ENCODE measurements at places on chromosomes 6 and 20.

DNA sequence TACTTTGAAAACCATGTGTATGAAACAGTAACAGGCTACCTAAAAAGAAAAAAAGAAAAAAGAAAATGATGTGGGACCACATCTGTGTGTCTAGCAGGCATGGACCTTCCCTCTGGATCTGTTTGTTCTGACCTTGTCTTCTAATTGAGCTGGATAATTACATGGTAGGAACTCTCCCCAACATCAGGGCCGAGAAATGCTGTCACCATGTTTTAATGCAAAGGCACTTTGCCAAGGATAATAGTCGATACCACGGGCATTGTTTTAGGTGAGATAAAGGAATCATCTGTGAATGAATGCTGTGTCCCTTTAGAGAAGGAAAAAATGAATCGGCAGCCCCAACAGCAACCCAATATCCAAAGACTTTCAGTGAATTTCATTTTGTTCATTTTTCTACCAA is 149.1 kb downstream of the ZDHHC14 start:
- no peak overlapping the region for H3K4me3 ChIP-seq
- H3K4me1 ChIP-seq, result peaks cover 43% of the 10 kb centered on the region
- peaks cover 25% of the 10 kb centered on the region for H3K36me3 ChIP-seq
- peaks cover 2% of the 10 kb centered on the region for H3K27me3 ChIP-seq

DNA sequence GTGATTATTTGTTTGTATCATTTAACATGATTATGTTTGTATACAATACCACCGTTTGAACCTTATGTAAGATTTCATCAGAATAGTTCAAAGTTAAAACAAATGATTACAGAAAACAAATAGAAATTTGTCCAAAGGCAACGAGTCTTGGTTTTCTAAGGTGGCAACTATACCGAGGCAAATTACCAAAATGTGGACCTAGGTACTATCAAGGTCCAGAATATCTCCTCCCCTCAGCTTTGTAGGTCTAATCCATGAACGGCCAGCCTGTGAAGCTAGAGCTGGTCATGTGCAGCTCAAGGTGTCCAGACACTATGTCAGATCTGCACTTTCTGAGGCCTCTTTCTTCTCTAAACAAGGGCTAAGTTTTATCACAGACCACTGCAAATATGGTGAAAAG is 151.7 kb upstream of the BEND3 start:
- H3K27me3 ChIP-seq, result no peaks in the 10 kb centered on the region
- H3K4me1 ChIP-seq, result no peaks in the 10 kb centered on the region
- DNase-seq, result no peak
- H3K27ac ChIP-seq, result no peak overlapping the region

- H3K4me1 ChIP-seq, result peaks cover 38% of the 10 kb centered on the region
- H3K27ac ChIP-seq, result peak overlapping the region; percentile 99
- peak overlapping the region; percentile 99 for H3K4me3 ChIP-seq
- H3K27me3 ChIP-seq, result no peaks in the 10 kb centered on the region
- peak; percentile 98 for DNase-seq
Observed at GRCh38 chr6:43629505-43630300, 639 bp upstream of the GTPBP2 start.

- no peak for DNase-seq
- no peak overlapping the region for H3K4me3 ChIP-seq
- H3K27me3 ChIP-seq, result no peaks in the 10 kb centered on the region
Observed at GRCh38 chr6:144497650-144498049, 212.5 kb downstream of the UTRN start.

- H3K4me3 ChIP-seq, result no peak overlapping the region
- H3K4me1 ChIP-seq, result no peaks in the 10 kb centered on the region
- no peaks in the 10 kb centered on the region for H3K36me3 ChIP-seq
- no peak overlapping the region for H3K27ac ChIP-seq
- H3K27me3 ChIP-seq, result no peaks in the 10 kb centered on the region
- no peak for DNase-seq
Observed at GRCh38 chr6:88480816-88481215, 314.7 kb upstream of the CNR1 start.

DNA sequence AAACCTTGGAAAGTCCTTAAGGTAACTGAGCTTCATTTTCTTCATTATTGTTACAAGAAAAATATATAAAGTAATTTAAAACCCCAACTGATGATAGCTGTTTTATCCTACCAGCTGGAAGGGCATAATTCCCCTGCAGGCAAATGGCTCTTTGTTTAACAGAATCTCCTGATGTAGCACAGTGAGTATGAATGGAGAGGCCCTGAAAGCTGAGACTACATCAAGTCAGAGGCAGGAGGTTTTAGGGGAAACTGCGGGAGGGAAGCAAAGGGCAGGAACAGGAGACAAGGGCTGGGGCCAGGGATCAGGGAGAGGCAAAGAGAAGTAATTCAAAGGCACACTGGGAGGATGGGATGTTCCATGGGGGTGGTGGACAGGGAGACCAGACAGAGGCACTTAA is 119.0 kb upstream of the LRFN2 start:
- no peak for DNase-seq
- H3K27ac ChIP-seq, result no peak overlapping the region
- peaks cover 26% of the 10 kb centered on the region for H3K27me3 ChIP-seq

GRCh38 chr6:5569491-5569890 is 308.2 kb downstream of the FARS2 start:
- no peak overlapping the region for H3K4me3 ChIP-seq
- DNase-seq, result no peak
- H3K27me3 ChIP-seq, result no peaks in the 10 kb centered on the region
- H3K4me1 ChIP-seq, result peaks cover 12% of the 10 kb centered on the region
- no peak overlapping the region for H3K27ac ChIP-seq

DNA sequence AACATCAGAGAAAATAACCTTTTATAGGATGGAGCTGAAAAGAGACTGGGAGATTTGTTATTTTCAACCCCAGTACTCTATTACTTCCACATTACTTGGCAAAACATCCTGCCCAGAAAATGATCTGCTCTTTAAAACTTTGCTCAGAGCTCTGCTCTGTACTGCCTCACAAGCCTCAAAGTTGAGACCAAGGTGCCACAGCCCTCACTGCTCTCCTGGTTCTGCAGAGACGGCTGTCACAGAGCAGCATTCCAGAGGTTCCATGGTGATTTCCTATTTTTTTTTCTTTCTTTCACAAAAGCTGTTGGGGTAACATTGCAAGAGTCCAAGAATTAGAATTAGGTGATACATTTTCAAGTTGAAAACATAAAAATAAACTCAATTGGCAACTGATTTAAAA is 155.2 kb downstream of the UBE3D start:
- H3K27me3 ChIP-seq, result no peaks in the 10 kb centered on the region
- H3K36me3 ChIP-seq, result no peaks in the 10 kb centered on the region
- DNase-seq, result no peak
- no peak overlapping the region for H3K27ac ChIP-seq
- no peak overlapping the region for H3K4me3 ChIP-seq

GRCh38 chr6:8182902-8183665 is 80.7 kb upstream of the EEF1E1 start:
- no peaks in the 10 kb centered on the region for H3K36me3 ChIP-seq
- no peaks in the 10 kb centered on the region for H3K27me3 ChIP-seq
- no peak for DNase-seq

GRCh38 chr20:49310705-49311104 is 32.8 kb upstream of the ZNFX1 start:
- peaks cover 4% of the 10 kb centered on the region for H3K36me3 ChIP-seq
- H3K27ac ChIP-seq, result peak overlapping the region; percentile 80
- peaks cover 23% of the 10 kb centered on the region for H3K4me1 ChIP-seq
- peaks cover 22% of the 10 kb centered on the region for H3K27me3 ChIP-seq
- DNase-seq, result no peak
- peak overlapping the region; percentile 1 for H3K4me3 ChIP-seq

DNA sequence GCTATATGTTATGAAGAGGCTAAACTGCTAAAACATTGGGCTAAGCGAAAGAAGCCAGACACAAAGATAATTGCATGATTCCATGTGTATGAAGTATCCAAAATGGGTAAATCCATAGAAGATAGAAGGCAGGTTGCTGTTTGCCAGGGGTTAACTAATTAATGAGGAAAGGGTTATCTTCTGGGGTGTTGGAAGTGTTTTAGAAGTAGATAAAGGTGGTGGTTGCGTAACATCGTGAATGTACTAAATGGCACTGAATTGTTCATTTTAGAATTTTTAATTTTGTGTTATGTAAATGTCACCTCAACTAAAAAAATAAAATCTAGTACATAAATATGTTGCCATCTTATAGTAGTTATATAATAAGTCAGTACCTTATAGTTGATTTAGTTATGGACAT is 104.4 kb upstream of the ADGRF4 start:
- H3K27me3 ChIP-seq, result no peaks in the 10 kb centered on the region
- H3K27ac ChIP-seq, result no peak overlapping the region
- no peak for DNase-seq
- H3K36me3 ChIP-seq, result peaks cover 43% of the 10 kb centered on the region
- peaks cover 4% of the 10 kb centered on the region for H3K4me1 ChIP-seq
- no peak overlapping the region for H3K4me3 ChIP-seq

GRCh38 chr6:97669191-97670031 is 386.4 kb upstream of the MMS22L start:
- no peaks in the 10 kb centered on the region for H3K4me1 ChIP-seq
- no peak overlapping the region for H3K4me3 ChIP-seq
- no peaks in the 10 kb centered on the region for H3K36me3 ChIP-seq
- no peak overlapping the region for H3K27ac ChIP-seq
- no peaks in the 10 kb centered on the region for H3K27me3 ChIP-seq
- DNase-seq, result peak; percentile 56

DNA sequence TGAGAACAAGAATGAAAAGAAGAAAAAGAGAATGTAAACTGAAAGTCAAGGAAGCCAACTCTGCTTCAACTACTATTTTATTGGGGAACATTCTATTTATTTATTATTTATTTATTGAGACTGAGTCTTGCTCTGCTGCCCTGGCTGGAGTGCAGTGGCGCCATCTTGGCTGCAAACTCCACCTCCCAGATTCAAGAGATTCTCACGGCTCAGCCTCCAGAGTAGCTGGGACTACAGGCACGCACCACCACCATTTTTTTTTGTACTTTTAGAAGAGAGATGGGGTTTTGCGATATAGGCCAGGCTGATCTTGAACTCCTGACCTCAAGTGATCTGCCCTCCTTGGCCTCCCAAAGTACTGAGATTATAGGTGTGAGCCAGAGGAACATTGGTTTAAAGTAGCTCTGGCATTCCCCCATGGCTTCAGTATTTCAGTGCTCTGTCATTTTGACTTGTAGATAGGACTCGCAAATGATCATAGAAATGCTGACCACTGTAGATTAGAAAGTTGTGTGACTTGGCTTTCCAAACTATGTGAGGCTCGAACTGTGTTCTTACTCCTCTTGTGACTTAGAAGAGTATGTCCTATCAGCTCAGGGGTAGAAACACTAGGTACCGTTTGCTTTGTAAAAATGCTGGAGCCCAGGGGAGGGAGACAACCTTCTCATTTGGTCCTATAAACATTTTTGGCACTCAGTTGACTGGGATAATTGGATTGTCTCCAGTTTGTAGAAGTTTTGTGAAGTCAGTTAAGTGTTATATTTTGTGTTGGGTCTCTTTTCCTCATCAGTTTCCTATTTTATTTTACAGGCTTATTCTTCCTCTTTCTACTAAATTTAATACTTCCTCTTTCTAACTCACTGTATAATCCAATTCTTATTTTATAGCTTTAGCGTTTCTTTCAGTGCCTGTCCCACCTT is 544.9 kb upstream of the CITED2 start:
- no peak overlapping the region for H3K27ac ChIP-seq
- H3K27me3 ChIP-seq, result peaks cover 5% of the 10 kb centered on the region
- no peaks in the 10 kb centered on the region for H3K4me1 ChIP-seq
- H3K36me3 ChIP-seq, result no peaks in the 10 kb centered on the region
- no peak overlapping the region for H3K4me3 ChIP-seq
- DNase-seq, result no peak

GRCh38 chr20:3863317-3863716 is 16.7 kb downstream of the MAVS start:
- H3K4me1 ChIP-seq, result no peaks in the 10 kb centered on the region
- peaks cover 66% of the 10 kb centered on the region for H3K36me3 ChIP-seq
- H3K27ac ChIP-seq, result no peak overlapping the region
- H3K27me3 ChIP-seq, result no peaks in the 10 kb centered on the region
- no peak for DNase-seq
- H3K4me3 ChIP-seq, result no peak overlapping the region

DNA sequence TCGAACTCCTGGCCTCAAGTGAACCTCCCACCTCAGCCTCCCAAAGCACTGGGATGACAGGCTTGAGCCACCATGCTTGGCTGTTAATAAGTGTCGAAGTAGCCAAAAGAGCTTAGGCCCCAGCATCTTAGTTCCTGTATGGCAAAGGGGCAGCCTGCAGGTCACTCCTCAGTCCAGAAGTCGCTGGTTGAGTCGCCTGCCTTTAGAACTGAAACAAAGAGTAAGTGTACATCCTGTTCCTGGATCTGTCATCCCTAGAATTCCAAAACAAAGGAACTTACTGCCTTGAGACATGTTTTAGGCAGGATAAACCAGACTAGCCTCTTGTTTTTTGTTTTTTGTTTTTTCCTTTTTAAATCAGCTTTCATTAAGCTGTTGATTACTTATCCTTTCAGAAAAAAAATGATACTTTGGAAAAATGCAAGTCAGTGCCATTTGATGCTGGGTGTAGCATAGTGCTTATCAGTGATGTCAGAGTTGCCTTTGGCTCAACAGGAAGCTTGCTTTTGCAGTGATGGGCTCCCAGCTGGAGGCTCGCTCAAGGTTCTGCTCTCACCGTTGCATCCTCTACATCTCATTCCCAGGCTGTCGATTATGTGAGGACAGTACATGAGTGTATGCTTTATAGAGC is 9.0 kb downstream of the ACTR5 start:
- DNase-seq, result no peak
- peaks cover 7% of the 10 kb centered on the region for H3K4me1 ChIP-seq
- peaks cover 63% of the 10 kb centered on the region for H3K36me3 ChIP-seq

GRCh38 chr6:159462431-159462830 is 230.6 kb downstream of the SOD2 start:
- H3K36me3 ChIP-seq, result no peaks in the 10 kb centered on the region
- DNase-seq, result no peak
- H3K4me3 ChIP-seq, result no peak overlapping the region
- peaks cover 11% of the 10 kb centered on the region for H3K27me3 ChIP-seq
- H3K4me1 ChIP-seq, result no peaks in the 10 kb centered on the region

Measured in activated CD4-positive, alpha-beta T cell treated with anti-CD3 and anti-CD28 coated beads, Interleukin-2, amount 10 ng/mL, durations not matched to agents 24 days and 14 days (primary cell).